ENCODE measurements at places on chromosomes 6 and 20.

DNA sequence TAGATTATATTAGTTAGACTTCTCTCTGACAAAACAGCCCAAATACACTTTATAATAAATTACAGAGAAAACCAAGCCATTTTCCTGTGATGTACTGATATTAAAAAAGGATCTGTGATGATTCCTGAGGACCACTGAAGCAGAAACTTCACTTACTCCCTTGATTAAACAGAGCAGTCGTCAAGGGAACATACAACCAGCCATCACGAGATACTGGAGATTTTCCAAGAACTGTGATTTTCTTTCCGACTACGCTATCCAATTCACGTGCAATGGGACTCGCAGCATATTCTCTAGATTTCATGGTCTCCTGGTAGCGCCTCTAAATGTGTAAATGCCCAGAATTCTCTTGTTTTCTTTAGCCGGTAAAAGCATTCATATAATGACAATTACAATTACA is 377.4 kb downstream of the PHF3 start:
- peak; percentile 15 for DNase-seq

DNA sequence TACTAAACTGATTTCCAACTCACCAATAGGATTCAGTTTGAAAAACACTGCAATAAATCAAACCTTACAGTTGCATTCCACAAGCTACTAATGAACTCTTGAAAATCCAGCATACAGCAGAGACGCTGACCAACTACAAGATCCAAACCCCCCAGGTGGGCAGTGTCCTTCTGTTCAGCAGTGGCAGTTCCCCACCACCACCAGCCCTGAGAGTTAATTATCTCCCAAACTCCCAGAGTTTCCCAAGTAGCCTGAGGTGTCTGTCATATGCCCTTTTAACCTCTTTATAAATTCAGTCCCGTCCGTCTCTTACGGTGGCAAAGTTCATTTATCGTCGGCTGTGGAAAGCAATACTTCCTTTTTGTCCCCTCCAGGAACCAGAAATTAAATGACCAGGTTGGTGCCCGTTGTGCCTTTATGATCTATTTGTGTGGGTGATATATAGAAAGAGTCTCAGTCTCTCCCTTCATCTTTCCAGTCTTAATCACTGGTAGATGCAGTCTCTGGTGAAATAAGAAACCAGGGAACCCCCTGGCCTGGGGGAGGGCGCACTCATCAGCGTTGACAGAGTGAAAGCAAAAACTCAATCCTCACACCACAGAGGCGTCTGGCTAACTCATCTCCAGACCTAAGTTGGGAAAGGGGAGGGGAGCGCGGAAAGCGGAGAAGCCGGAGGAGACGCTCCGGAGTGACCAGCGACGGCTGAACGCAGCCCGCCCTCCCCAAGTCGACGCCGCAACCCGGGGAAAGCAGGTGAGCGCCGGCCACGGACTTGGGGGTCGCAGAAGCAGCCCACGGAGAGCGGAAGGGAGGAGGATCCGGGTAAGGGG is 717 bp downstream of the MRPL14 start:
- DNase-seq, result no peak

DNA sequence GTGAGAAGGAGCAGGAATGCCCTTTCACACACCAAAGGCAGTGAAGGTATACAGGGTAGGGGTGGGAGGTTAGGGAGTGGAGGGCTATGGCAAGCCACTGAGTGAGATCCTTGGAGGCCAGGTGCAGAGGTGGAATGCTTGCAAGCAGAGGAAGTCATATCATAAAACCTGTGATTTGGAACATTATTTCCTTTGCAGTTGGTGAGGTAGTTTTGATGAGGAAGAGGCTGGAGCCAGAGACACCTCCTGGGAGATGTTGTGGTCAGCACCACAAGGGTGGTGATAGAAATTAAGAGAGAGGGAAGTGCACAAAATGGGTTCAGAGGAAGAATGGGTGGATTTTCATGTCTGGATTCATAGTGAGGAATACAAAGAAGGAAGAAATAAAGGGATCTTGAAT is 73.0 kb downstream of the PLCB4 start:
- DNase-seq, result no peak

DNA sequence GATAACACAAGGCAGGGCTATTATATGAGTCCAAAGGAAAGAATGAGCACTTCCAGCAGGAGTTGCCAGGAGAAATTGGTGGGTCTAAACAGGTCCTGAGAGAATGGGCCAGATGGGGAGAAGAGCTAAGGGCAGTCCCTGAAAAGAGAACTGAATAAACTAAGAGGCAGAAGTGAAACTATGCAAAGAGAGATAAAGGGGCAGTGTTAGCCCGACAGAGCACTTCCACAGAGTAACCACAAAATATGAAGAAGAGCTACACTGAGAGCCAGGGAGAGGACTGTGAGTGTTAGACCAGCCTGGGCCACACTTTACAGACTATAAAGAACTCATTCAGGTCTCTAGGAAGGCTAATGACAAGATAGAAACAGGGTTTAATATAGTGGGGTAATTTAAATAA is 43.8 kb downstream of the RALGAPA2 start:
- peak; percentile 76 for DNase-seq

GRCh38 chr6:73394577-73395354 is at the start of gene DDX43:
TSS of gene DDX43 (plus strand) at chr6:73394828. CDS start at chr6:73394906, 78 bp downstream.
- peak; percentile 57 for DNase-seq

- no peak for DNase-seq
Measured at GRCh38 chr20:61121661-61122060, 130.4 kb upstream of the CDH4 start.

- no peak for DNase-seq
Measured at GRCh38 chr6:118932421-118932820, 2.5 kb downstream of the MCM9 start.

DNA sequence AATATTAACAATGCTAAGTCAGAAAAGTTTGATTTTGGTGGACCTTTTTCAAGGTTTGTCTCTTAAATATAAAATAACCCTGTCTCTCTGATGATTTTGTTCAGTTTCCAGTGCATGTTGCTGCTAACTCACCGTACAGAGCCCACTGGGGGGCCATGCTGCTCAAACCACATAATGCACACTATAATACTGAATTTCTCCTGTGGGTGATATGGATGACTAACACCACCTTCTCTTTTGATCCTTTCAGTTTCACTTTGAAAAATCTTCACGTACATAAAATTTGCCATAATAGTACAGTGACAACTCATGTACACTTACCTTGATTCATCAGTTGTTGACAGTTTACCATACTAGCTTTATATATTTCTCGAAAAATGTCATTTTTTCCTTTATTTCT is 506.6 kb upstream of the MAN1A1 start:
- no peak for DNase-seq

DNA sequence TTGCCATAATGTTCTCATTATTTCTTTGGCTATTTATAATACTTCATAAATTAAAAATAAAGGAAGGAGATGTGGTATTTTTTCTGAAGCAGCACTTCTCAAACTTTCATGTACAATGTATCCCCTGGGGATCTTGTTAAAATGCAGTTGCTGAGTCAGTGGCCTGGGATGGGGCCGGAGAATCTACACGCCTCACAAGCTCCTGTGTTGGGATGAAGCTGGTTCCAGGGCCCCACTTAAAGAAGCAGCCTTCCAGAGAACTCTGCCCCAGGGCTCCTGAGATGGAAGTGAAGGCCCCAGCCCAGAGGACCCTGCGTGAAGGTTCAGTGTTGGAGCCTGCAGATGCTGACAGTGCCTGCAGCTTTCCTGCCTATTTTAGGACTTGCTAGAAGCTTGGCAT is 40.1 kb upstream of the SLC23A2 start:
- no peak for DNase-seq

- DNase-seq, result no peak
Measured at GRCh38 chr6:124148236-124148957, 344.7 kb downstream of the NKAIN2 start.

DNA sequence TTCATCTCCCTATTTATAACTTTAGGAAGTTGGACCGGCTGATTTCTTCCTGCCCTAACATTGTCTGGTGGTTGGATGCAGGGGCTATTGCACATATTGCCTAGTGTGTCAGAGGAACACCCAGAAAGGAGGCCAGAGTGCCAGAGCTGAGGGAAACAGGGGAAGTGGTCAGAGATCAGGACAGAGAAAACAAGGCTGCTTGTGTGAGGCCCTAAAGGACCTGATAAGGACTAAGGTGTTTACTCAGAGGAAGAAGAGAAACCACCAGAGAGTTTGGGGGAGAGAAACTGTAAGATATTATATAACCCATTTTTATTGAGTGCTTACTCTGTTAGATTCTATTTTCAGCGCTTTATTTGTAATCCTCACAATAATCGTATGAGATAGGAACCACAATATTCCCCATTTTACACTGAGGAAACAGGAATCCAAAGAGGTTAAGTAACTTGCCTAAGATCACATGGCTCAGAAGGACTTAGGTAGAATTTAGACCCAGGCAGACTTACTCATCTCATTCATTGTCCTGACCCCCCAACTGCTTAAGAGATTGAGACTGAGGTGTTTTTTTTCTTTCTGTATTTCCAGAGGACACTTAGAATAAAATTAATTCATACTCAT is 54.0 kb upstream of the REV3L start:
- DNase-seq, result peak; percentile 55

GRCh38 chr20:33086052-33086722 is 6.7 kb downstream of the BPIFB4 start:
- no peak for DNase-seq

DNA sequence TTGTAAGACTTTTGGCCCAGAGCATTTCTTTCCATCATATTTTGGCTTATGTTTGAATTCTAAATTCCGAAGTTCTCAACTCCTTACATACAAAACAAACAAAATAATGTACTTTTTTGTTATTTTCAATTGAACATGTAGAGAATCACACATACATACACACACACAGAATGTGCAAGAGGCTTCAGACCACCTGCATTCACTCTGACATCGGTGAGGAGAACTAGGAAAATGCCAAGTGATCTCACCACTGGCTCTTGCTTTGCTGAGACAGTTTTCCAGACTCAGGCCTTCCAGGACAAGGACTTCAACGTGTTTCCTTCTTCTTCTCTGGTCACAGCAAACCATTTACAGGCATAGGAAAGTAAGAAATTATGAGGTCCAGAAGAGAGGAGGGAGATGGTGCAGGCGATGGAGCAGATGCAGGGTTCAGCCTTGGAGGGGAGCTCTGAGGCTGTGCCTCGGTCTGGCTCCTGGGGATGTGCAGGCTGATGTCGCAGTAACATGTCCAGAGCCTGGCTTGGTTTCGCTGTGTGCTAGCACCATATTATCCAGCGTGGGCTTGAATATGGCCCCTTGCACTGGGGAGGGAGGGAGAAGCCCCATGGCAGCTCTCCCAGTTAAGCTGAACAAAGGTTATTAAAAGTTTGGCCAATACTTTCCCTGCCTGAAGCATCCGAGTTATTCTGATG is 93.4 kb downstream of the DACT2 start:
- peak; percentile 62 for DNase-seq
